ENCODE measurements at places on chromosomes 3 and 15. TPM values are rescaled to one million over a fixed set of nuclear protein-coding genes. Genes with fewer than 3 reads are reported as not detected.

The PRR20G gene
- total RNA-seq: not detected

The AGBL1 gene
- total RNA-seq: 0.21 TPM

The NDN gene
- total RNA-seq: 22.6 TPM

The SLC9C1 gene
- total RNA-seq: not detected

The DPPA2 gene
- not detected for total RNA-seq

Measured in myocyte (in vitro differentiated cells).